ENCODE measurements at places on chromosomes 7 and 10.

- peak; percentile 88 for DNase-seq
Measured at GRCh38 chr7:155298834-155299534, 1.3 kb downstream of the INSIG1 start.

- DNase-seq: no peak
Measured at GRCh38 chr10:66673071-66673470, 252.8 kb upstream of the LRRTM3 start.

GRCh38 chr10:48477616-48478015, 127.3 kb downstream of the ARHGAP22 start:
- no peak for DNase-seq

DNA sequence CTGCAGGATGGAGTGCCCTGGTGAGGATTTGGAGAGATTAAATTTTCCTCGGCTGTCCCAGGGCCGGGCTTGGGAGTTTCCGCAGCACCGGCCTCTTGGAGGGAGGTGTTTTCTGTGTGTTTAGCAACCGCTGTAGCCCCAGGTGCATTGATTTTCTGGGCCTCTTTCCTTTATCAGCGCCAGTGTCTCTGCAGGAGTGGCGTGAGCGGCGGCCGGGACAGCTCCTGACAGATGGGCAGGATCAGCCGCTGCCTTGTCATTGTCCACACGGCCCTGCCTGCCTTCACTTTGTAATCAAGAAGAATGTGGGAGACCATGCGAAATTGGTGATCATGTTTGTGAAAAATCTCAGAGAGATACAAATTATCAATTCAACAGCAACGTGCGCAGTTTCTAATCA, 32.4 kb downstream of the NKX6-2 start:
- DNase-seq: no peak
